ENCODE measurements at places on chromosomes 7 and 10.

GRCh38 chr7:63925626-63926460, 72.8 kb upstream of the ZNF722 start:
- peak; percentile 92 for DNase-seq

DNA sequence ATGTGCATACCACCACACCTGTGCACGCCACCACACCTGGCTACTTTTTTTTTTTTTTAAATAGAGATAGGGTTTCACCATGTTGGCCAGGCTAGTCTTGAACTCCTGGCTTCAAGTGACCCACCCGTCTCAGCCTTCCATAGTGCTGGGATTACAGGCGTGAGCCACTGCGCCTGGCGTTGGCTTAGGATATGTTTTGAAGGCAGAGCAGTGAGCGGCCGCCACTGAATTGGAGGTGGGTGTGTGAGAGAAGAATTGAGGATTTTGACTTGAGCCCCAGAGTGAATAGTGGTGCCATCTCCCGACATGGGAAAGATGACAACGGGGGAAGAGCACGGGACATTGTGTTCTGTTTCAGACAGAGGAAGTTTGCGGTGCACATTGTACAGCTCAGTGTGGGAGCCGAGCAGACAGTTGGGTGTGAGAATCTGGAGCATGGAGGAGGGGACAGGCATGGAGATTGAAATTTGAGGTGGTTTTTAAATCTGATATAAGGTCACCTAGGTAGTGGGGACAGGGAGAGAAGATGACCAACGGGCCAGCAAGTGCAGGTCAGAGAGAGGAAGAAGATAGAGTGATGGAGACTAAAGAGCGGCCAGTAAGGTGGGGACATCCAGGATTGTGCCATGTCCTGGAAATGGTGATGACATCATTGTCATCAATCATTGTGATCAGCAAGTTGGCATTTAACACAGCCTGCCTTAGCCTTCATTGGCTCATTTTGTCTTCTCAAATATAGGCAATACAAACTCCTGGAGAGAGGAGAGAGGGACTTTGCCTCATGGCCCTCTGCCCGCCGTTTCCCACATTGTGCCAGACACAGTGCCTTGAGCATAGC, 35.8 kb downstream of the VWA2 start:
- no peak for DNase-seq

GRCh38 chr10:18290651-18291313, 150.6 kb downstream of the CACNB2 start:
- no peak for DNase-seq

- no peak for DNase-seq
Observed at GRCh38 chr10:70444744-70445143, 3.3 kb upstream of the NODAL start.

DNA sequence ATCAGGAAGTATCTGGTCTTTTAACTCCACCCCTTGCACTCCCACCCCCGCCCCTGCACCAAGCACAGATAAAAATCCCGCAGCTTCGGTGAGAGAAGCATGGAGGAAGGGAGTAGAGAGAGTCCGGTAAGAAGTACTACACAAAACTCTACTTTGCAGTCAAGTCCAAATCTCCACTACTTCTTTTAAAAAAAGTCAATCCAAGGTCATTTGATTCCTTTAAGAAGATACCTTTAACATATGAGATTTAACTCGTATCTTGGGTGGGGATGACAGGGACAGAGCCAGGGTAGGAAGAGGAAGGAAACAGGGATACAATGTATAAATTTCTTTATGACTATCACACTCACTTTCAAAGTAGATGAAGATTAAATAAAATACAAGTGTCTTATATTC, 132.1 kb downstream of the NRBF2 start:
- peak; percentile 57 for DNase-seq

- peak; percentile 60 for DNase-seq
Observed at GRCh38 chr10:128178302-128178958, 52.2 kb upstream of the MKI67 start.

DNA sequence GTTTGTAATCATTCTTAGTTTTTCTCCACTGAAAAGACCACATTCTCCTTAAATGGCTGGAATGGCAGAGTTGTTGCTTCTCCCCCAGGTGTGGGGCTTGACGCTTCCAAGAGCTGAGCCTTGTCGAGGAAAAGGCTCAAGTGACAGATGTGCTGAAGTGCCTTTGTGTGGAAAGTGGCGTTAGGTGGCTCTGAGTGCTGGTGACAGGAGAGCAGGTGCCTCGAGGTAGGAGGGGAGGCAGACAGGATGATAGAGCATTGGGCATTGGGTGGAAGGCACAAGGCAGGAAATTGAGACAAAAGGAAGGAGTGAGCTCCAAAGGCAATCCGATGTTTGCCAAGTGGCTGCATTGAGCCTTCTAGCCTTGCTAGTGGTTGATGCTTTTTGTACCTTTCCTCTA, 6.7 kb downstream of the KIAA1217 start:
- DNase-seq: no peak

GRCh38 chr7:116708861-116709260, 36.9 kb downstream of the MET start:
- no peak for DNase-seq

- no peak for DNase-seq
Observed at GRCh38 chr7:133310232-133310862, 57.5 kb downstream of the EXOC4 start.

- no peak for DNase-seq
Observed at GRCh38 chr10:5576154-5576748, 51.5 kb downstream of the CALML3 start.

DNA sequence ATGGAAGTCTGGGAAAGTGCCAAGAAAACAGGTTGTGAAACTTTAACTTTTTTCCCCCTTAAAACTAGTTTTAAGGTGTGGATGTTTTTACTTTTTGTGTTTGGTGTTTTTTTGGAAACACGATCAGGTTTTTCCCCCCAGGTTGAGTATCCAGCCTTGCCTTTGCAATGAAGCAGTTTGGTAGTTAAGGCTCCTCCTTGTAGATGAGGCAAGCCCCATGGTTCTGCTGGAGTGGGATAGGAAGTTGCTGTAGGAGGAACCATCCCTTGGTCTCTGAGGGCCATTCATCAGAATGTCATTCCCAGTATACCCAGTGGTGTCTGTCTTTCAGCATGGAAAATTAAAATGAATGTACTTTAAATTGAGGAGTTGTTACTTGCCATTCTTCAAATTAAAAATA, 2.7 kb downstream of the CUL1 start:
- DNase-seq: no peak

DNA sequence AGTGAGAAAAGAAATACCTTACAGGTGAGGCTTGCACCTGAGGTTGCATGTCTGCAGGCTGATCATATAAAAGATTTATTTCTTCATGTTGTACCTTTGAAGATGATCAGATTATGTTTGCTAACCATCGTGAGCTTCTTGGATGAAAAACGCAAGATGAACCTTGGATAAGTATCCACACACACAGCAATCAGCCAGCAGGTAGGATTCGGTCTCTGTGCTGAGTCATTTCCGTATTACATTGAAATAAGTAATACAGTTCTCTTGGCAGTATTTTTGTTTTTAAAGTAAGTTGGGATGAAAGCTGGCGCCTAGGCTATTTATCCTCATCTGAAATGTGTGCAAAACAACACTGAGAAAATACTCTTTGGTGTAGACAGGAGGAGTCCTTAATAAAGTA, 109.0 kb upstream of the PRKCQ start:
- no peak for DNase-seq

GRCh38 chr7:29231671-29232232, 37.2 kb downstream of the CHN2 start:
- no peak for DNase-seq

DNA sequence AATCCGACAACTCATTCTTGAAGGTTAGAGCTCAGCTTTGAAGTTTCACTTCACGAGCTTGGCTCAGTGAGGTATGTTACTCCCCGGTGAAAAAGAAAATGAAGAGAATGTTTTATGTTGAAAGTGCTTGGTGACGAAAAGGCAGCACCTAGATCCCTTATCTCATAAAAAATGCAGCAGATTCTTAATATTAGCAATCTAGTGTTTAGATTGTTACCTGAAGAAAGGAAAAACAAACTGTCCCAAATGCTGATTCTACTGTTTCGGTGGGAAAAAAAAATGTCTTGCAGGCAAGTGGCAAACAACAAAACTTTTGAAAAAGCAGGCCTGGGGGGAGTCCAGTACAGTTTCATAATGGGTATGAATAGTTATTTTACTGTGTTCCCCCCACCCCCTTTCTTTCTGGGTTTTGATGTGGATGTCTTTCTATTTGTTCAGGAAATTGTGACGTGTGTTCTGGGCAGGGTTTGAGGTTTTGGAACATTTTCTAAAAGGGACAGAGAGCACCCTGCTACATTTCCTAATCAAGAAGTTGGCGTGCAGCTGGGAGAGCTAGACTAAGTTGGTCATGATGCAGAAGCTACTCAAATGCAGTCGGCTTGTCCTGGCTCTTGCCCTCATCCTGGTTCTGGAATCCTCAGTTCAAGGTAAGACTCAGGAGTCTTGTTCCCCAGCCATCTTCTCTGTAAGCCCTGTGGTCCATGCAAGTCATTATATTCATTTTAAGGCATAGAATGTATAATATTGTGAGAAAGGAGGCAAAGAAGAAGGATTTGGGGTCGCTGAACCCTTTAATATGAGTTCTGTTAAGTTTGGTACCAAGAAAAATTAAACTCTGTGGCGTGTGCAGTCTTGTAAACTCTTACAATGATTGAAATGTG, at the start of gene SRGN:
TSS of gene SRGN (plus strand) at position 514 of the 881 bp plus-strand sequence. CDS start at position 569, 55 bp downstream.
- DNase-seq: peak; percentile 95

- peak; percentile 49 for DNase-seq
Observed at GRCh38 chr10:71985542-71986250, 21.5 kb downstream of the CHST3 start.

DNA sequence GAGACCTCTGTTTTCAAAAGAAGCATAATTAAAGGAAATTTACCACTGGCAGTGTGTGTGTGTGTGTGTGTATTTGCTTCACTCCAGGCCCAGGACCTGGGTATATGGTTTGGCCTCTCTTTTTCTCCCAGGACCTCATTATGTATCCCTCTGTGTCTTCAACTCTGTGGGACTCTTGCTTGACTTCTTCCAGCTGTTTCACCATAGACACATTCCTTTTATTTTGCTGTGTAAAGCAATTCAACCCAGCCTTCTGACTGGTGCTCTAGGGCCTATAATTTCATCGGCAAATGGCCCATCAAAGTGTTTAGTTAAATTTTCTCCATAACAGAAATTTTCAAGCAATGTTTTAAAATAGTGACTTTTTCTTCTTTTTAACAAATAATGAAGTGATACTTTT, 954.3 kb downstream of the CNTNAP2 start:
- no peak for DNase-seq

DNA sequence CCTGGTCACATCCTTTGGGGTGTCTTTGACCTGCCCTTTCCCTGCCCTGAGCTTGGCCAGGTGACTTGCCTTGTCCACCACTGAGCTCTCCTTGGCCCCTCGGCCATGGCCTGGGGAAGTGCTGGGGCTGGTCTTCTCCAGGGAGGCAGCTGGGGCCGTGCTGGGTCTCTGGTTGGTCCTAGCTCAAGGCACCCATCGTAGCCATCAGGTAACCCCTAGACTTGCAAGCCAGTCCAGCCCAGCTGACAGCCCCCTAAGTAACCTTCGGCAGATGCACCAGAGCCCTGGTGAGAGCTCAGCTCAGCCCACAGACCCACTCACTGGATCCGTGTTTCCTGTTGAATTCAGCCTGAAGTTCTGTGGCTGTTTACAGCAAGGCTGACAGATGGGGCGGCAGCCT, 176.2 kb upstream of the SHH start:
- DNase-seq: no peak

- no peak for DNase-seq
Observed at GRCh38 chr10:127046975-127047877, 142.0 kb downstream of the DOCK1 start.

Data from activated CD4-positive, alpha-beta T cell treated with anti-CD3 and anti-CD28 coated beads, Interleukin-2, Interleukin-6, amounts not matched to agents 100 ng/mL and 50 ng/mL, durations not matched to agents 16 hours and 8 hours (primary cell).